Dorsolateral prefrontal cortex (tissue), 122 donors: ENCODE measurements at places on chromosomes 13 and 19.

DNA sequence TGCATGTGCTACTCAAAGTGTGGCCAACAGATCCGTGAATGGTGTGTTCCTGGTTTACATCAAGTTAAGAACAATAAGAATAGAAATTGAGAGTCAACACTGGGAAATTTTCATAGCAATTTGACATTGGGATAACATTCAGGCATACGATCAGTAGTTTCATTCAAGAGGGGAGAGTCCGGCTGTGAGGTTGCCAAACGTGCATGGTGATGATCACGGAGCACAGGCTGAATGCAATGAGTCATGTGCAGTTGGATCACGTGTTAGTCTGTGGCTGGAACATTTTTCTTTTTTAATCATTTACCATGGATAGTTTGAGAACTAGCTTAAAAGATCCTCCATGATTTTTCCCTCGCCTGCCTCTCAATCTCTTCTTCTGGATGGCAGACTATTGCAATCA is 2.5 kb upstream of the DCT start:
- DNase-seq: no peak

GRCh38 chr13:75285310-75285709 is 196.7 kb downstream of the TBC1D4 start:
- no peak for DNase-seq

- no peak for DNase-seq
These were observed 113.9 kb downstream of the LRCH1 start for GRCh38 chr13:46666727-46667456.

GRCh38 chr19:39846678-39847486 is 703 bp upstream of the FBL start:
- DNase-seq: no peak

DNA sequence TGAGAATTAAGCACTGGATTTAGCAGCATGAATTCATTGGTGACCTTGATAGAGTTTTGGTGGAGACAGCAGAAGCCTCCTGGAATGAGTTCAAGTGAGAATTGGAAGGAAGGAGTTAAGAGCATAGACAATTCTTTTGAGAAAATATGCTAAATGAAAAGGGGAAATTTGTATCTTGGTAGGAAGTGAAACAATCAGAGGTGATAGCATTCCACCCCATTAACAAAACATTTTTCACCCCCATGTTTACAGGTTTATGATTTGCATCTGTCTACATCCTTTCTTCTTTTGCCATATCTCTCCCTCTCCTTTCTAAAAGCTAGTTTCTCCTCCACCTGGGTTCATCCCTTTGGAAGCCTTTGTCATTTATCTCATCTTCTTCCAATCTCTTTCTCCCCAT is 27.5 kb downstream of the LNX2 start:
- no peak for DNase-seq

DNA sequence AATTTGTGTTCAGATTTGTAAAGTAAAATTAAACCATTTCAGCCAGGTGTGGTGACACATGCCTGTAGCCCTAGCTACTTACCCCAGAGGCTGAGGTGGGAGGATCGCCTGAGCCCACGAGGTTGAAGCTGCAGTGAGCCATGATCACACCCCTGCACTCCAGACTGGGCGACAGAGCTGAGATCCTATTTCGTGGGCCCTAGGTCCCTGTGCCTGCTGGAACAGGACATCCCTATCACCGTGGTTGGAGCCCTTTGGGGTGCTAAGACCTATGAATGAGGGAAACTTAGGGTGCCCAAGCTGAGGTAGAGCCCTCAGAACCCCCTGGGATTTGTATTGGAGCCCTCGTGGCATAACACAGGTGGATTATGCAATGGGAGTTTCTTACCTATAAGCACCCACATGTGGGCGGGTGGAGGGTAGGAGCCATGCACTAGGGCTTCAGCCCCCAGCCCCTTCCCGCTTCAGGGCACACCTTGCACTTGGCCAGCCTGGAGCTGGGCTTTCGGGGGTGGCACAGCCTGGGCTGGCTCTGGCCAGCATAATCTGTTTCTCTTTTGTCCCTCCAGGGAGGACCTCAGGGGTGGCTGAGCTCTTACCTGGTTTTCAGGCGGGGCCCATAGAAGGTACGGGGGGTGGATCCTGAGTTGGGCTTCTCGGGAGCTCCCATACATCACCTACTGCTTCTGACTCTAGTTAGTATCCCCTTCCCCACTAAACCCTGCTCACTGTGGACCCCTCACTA is 7.2 kb upstream of the USF2 start:
- no peak for DNase-seq

- peak; percentile 29 for DNase-seq
These were observed 6.7 kb downstream of the DNM2 start for GRCh38 chr19:10724573-10725071.

GRCh38 chr19:42521346-42522030 is 6.8 kb downstream of the CEACAM1 start:
- DNase-seq: no peak

DNA sequence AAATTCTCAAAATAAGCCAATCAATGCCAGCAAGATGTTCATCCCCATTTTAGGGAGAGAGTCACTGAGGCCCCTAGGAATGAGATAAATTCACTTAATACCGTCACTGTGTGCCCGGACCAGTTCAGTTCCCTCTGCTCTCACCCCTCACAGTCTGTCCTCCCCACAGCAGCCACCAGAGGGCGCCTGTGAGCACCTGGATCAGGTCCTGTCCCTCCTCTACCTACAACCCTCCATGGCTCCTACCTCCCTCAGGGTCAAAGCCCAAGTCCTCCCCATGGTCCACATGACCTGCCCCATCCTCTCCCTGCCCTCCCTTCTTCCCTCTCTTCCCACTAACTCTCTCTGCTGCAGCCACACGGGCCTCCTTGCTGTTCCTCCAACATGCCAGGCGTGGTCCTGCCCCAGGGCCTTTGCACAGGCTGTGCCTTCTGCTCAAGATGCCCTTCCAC is 42.0 kb upstream of the NFIC start:
- DNase-seq: no peak

DNA sequence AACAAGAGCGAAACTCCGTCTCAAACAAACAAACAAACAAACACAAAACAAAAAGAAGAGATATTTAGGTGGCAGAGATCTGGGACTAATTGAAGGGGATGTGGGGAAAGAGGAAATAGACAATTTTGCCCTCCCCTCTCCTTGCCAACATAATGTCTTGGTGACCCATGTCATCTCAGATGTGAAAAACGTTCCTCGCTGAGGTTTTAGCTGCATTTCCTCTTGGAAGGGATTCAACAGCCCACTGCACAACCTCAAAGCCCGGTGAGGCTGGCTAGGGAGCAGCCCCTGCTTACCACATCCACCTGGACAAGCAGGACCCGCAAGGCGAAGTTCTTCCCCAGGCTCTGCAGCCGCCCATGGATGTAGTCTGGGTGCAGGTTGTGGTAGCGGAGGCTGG is 4.9 kb downstream of the ERCC1 start:
- DNase-seq: no peak

- DNase-seq: no peak
These were observed 343.1 kb upstream of the ARGLU1 start for GRCh38 chr13:106911020-106911419.

- no peak for DNase-seq
These were observed 942.6 kb upstream of the SLC10A2 start for GRCh38 chr13:104008541-104009435.

DNA sequence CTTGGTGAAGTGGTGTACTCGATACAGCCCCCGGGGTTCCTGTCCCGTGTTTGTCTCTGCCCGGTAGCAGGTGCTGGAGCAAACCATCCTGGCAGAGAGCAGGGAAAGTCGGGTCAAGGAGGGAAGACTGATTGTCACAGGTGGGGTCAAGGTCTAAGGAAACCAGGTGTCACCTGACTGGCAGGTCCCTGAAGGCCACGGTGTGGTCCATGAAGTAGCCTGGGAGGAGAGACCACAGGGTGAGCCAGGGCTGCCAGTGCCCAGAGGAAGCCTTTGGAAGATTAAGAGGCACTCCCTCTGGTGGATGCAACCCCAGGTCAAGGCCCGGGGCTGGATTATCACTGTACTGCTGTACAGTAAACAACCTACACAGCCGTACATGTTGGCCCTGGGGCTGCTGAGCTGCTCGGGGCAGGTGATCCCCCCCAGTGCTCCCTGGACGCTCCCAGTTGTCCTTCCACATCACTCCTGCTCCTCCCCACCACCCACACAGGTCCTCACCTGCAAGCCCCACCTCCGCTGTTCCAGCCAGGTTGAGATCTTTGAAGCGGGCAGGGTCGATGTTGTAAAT is 6.0 kb upstream of the CCER2 start:
- DNase-seq: no peak

DNA sequence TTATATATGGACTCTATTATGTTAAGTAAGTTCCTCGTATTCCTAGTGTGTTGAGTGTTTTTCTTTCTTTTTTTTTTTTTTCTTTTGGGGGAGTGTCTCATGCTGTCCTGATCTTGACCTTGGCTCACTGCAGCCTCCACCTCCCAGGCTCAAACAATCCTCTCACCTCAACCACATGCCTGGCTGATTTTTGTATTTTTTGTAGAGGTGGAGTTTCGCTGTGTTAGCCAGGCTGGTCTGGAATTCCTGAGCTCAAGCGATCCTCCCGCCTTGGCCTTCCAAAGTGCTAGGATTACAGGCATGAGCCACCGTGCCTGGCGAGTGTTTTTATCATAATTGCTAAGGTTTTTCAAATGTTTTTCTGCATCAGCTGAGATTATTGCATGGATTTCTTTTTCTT is 10.7 kb upstream of the ZNF480 start:
- no peak for DNase-seq

GRCh38 chr19:9836021-9836420 is 903 bp downstream of the PIN1 start:
- no peak for DNase-seq

DNA sequence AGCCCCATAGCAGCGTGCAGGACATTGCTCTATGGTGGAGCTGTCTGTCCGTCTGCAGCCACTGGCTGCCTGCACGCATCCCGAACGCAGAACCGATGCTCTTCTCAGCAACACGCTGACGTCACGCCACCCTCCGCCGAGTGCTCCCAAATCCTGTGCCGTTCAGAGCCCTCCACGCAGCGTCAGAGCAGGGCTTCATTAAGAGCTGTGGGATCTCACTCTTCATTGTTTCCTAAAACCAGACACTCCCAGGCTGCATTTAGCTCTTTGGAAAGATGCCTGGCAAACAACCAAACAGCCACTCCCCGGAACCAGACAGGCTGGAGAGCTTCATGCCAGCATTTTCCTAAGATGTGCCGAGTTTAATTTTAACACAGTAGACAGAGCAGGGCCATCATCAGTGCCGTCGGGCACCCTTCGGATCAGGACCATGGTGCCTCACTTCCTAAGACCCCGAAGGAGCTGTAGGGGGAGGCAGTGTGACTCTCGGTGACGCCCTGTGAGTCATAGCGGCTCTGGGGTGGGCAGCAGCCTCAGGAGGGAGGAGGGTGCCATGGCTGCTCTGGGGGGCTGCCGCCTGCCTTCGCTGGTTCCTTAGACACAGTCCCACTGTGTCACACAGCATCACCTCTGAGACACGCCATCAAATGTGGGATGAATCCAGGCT is 131.5 kb upstream of the MCF2L start:
- DNase-seq: peak; percentile 38

DNA sequence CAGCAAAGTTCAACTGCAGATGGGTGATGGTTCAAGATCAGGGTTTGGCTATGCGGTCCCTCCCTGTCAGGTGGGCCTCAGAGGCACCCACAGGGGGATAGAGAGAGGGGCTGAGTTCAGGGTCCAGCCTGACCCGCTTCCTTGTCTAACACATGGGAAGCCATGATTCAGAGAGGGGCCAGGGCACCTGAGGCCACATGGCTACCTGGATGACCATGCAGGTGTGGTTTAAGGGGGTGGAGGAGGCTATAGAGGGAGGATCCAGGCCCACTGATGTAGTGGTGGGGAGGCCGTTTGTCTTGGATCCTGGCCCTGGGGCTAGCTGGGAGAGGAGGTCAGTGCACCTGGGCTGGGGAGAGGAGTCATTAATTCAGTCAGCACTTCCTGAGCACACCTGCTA is 56.7 kb downstream of the ZNF536 start:
- DNase-seq: no peak

GRCh38 chr19:55646889-55647731 is 902 bp upstream of the CCDC106 start:
- DNase-seq: no peak

DNA sequence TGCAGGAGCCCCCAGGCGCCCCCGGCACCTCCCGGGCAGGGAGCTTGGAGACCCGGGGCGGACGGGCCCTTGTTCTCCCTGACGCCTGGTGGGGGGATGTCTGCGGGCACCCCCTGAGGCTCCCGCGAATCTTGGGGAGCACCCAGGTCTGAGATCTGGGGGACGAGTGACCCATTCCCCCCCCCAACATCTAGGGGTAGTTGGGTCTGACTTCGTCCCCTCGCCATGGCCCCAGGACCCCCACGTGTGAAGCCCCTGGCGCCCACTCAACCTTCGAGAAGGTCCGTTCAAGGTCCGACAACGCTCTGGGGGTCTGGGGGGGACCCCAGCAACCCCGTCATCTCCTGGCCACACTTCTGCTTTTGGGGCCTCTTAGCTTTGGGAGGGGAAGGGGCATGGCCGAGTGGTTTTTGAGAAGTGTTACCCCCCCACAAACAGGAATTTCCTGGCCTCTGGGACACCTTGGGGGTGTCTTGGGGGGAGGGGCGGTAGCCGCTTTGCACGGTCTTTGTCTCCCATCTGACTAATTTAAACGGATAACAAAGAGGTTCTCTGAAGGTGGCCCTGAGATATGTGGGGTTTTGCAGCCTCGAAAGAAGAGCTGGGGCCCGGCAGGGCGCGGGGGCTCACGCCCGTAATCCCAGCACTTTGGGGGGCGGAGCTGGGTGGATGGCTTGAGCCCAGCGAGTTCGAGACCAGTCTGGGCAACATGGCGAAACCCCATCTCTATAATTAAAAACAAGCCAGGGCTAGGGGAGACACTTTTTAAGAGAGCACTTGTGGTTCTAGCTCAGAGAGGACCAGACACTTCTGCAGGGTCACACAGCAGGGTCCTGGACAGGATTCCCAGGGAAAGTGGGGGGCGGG is 608 bp downstream of the CNN2 start:
- no peak for DNase-seq

DNA sequence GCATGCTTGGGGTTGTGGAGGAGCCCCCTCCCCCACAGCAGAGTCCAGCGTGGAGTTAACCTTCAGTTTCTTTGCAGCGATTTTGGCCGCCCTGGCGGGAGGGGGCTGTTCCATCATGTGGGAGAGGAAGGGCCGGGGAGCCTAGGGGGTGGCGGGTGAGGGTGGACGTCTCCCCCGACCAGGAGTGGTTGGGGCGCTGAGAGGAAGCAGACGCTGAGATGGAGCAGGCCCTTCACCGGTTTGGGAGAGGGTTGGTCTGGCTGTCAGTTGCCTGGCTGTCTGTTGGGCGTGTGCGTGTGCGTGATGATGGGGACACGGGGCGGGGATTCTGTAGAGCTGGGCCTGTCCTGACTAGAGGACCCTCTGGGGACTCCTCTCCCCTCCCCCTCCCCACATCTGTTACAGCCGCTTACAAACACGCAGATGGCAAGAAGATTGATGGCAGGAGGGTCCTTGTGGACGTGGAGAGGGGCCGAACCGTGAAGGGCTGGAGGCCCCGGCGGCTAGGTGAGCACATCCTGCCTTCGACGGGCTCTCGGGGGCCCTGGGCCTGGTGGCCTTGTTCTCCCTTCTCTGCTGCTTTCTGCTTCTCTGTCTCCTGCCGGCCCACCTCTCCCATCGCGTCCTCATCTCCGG is 9.8 kb upstream of the LIN7B start:
- no peak for DNase-seq

GRCh38 chr19:14127176-14127575 is 9.2 kb downstream of the ASF1B start:
- no peak for DNase-seq

GRCh38 chr13:88622362-88622973 is 951.3 kb downstream of the SLITRK5 start:
- no peak for DNase-seq
